Testis (tissue), 5 donors: ENCODE measurements at places on chromosomes 7 and 10.
A peak's percentile ranks its signal among the peaks of the same experiment; 100 is the strongest.

- no peak for DNase-seq
Observed at GRCh38 chr10:110522365-110522988, 24.8 kb downstream of the DUSP5 start.

DNA sequence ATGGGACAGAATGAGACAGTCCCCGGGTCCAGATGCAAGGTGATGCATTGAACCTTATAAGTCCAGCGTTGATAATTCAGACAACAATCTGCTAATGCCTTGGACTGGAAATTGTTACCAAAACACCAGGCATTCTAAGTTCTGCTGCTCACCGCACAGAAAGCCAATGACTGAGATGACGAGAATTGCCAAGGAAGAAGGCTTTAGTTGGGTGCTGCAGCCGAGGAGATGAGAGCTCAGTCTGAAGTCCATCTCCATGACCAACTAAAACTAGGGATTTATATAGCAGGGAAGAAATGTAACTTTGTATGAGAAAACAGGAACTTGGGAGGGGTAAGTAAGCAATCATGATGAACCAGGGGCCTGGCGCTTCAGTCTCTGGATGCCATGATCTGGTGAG, 68.7 kb downstream of the PRKCQ start:
- no peak for DNase-seq

DNA sequence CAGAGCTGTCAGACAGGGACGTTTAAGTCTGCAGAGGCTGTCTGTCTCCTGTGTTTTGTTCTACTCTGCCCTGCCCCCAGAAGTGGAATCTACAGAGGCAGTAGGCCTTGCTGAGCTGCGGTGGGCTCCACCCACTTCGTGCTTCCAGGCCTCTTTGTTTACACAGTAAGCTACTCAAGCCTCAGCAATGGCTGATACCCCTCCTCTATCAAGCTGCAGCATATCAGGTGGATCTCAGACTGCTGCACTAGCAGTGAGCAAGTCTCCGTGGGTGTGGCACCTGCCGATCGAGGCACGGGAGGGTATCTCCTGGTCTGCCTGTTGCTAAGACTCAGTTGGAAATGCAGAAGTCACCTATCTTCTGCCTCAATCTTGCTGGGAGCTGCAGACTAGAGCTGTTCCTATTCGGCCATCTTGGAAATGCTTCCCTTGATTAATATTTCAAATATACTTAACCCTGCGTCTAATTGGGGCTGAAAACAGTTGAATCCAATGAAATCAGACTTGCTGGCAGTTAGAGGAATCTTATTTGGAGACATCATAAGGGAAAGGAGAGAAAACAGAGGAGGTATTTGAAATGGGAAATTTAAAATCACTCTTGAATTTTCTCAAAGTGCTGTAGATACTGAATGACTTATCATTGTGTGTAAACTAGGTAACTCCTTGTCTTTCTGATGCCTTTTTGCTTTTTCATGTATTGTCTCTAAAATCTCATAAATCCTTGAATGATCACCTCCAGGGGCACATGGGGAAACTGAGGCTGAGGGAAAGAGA, 13.8 kb upstream of the CYP3A5 start:
- DNase-seq, result no peak

- DNase-seq, result no peak
Observed at GRCh38 chr10:33126742-33127141, 168.7 kb upstream of the ITGB1 start.

DNA sequence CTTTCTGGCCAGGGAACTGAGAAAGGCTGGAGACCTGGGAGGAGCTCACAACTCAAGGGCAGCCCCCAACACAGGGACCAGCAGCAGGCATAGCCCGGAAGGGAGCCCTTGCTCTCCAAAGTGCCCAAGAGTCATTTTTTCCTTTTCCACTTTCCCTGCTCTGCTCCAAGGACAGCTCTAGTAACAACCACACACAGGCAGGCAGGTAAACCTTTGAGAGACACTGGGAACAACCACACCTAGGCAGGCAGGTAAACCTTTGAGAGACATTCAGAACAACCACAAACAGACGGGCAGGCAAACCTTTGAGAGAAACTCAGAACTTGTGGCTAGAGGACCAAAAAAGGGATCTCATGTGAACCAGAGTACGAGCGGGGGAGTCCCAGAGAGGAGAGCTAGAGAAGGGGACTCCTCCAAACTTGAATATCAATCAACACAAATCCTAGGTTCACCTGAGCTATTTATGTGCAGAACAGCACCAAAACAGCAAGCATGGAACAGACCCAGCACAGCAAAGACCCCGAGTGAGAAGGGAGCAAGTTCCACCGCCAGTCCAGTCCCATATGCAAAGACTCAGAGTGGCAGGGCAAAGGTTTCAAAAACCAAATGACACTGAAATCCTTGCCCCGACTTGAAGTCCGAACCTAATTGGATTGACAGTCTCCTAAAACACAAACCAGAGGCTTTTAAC, 33.6 kb upstream of the GUSB start:
- no peak for DNase-seq

GRCh38 chr10:103554488-103555324, 61.2 kb downstream of the NEURL1 start:
- DNase-seq, result peak; percentile 70

DNA sequence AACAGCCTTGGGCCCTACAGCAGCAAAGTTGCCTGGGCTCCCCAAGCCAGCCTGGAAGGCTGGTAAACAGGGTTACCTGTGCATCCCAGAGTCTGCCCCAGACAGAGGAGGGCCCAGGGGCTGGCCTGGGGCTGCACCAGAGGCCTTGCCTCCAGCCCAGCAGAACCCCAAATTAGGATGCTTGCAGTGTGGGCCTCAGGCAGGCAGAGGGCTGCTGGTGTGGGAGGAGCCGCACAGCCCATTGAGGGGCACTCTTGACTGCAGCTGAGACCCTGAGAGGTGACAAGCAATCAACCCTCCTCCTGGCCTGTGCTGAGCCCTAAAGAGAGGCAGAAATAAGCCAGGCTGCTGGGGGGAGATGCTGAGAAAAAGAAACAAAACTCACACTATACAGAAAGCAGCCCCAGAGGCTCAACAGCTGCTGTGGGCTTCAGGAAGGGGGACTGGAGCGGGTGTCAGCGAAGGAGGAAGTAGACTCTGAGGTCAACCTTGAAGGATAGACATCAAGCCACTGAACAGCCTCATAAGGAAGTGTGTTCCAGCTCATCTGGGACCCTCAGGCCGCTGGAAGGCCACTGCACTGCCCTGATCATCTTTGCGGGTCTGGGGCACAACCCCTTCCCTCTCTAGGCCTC, 6.6 kb downstream of the AIFM2 start:
- DNase-seq, result no peak

DNA sequence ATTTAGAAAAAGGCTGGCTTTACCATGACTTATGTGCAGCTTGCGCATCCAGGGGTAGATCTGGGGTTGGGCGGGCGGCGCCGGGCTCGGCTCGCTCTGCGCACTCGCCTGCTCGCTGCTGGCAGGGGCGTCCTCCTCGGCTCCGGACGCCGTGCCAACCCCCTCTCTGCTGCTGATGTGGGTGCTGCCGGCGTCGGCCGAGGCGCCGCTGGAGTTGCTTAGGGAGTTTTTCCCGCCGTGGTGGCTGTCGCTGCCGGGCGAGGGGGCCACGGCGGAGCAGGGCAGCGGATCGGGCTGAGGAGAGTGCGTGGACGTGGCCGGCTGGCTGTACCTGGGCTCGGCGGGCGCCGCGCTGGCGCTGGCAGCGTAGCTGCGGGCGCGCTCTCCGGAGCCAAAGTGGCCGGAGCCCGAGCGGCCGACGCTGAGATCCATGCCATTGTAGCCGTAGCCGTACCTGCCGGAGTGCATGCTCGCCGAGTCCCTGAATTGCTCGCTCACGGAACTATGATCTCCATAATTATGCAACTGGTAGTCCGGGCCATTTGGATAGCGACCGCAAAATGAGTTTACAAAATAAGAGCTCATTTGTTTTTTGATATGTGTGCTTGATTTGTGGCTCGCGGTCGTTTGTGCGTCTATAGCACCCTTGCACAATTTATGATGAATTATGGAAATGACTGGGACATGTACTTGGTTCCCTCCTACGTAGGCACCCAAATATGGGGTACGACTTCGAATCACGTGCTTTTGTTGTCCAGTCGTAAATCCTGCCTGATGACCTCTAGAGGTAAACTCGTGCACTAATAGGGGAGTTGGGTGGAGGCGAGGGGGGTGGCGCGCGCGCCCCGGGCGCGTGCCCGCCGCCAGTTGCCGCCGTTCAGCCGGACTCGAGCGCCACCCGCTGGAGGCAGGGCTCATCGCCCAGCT, at the start of gene HOXA5:
TSS of gene HOXA5 (minus strand) at position 659 of the 927 bp plus-strand sequence. CDS start at position 585, 74 bp downstream.
- peak; percentile 72 for DNase-seq

DNA sequence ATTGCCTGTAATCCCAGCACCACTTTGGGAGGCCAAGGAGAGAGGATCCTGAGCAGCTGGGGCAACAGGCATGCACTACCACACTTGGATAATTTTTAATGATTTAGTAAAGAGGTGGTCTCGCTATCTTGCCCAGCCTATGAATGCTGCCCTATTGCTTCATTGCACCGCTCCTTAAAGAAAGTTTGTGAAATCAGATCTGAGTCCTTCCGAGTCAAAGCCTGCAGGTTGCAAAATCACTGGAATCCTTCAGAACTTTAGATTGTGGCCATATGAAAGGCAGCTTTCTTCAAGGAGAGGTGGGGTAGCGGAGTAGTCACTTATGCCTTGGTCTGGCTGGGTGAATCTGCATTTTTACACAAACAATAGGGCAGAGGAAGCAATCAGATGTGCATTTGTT, 166.3 kb downstream of the ARHGAP12 start:
- DNase-seq, result no peak

GRCh38 chr7:73669288-73669701, 1.7 kb downstream of the VPS37D start:
- no peak for DNase-seq

DNA sequence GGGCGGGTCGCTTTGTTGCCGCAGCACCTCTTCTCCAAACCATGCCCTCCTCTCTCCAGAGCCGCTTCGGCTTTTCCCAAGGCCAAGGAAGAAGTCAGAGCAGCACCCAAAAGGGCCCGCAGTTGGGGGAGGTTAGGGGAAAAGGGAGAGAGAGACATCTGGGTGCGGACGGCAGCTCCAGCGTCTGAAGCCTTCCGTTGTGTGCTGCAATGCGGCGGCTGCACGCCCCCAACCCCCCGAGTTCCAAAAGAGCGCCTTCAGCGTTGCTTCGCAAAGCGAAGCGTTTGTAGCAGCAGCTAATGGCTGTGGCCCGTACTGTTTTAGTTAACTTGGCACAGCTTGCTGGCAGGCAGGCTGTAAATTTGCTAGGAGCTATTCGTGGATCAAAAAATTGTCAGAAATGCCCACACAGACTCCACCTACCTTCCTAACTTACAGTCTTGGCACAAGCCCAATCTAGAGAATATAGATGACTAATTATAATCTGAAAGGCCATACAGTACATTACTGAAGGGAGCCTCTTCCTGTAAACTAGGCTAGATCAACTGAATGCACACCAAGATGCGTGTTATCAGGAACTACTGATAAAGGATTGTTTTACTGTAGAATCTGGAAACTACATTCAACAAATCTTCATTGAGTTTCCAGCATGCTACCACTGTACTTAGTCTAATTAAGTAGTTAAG, 1.1 kb upstream of the KBTBD2 start:
- DNase-seq, result peak; percentile 49

DNA sequence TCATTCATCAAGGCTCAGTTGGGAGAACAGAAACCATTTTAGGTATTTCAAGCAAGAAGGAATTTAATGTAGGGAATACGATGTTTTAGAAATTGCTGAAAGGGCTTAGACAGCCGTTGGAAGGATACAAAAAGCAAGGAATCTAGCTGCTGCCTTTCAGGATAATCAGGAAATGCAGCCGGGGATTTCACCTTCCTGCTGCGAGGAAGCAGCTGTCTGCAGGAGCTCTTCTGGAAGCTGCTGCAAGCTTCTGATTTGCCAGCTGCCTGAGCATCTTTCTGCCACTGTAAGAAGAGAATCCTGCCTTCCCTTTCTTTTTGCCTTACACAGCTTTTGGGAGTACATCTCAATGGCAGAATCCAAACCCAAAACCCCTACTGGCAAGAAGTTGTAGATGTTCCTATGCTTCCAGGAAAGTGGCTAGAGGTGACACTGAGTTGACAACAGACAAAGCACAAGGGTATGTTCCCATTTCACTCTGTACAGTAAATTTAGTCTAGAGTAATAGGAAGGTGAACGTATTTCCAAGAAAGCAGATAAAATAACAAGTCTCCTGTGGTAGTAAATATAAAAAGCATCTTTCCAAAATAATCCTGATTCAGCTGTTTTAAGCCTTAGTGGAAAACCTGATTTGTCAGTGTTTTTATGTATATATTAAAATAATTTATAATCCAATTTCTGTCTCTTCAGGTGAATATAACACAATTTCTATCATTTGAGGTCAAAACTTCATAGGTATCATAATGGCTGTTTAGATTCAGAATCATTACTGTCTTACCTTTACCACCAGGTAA, 148.4 kb upstream of the LRGUK start:
- DNase-seq, result no peak

GRCh38 chr7:155527664-155528063, 18.7 kb downstream of the CNPY1 start:
- DNase-seq, result no peak

DNA sequence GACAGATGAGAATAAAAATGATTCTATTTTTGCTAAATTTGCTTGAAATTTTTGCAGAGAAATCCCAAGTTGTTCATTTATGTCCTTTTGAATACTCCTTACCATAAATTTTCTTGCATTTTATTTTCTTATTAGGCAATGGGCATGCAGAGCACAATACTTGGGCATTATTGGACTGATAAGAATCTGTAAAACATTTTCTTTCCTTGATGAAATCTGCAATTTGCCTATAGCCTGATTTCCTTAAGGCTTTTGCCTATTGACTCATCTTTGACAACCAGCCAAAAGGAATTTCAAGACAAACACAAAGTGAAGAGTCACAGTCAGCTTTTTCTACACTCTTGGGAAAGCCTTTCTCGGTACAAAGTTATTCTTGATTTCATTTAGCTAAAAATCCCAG, 30.5 kb upstream of the GNAT3 start:
- no peak for DNase-seq

- no peak for DNase-seq
Observed at GRCh38 chr7:143426479-143427142, 16.6 kb upstream of the TAS2R60 start.

GRCh38 chr7:130292682-130293257, at the start of gene CPA4:
Gene CPA4 (plus strand): TSS chr7:130293161. CDS start chr7:130293181, 20 bp downstream.
- no peak for DNase-seq

DNA sequence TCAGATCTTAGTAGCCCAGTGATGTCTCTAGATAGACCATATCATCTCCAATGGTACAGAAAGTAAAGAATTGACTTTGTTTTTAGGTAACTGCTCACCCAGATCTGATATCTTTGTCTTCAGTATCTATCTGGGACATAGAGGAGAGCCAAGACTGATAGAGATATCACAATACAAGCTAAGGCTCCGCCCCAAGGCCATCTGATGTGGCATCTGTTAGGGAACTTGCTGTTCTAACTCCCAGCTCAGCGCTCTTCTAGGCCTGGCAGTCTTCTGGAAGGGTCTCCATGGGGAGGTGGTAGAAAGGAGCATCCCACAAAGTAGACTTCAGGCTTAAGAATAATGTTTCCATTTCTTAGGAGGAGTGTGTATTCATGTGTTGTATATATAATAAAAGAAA, 88.4 kb upstream of the SAMD8 start:
- DNase-seq, result no peak
